ENCODE measurements at places on chromosomes 1 and 21.
A peak's percentile ranks its signal among the peaks of the same experiment; 100 is the strongest.

- DNase-seq, result peak; percentile 28
These were observed 1.9 kb downstream of the MANEAL start for GRCh38 chr1:37795340-37796125.

DNA sequence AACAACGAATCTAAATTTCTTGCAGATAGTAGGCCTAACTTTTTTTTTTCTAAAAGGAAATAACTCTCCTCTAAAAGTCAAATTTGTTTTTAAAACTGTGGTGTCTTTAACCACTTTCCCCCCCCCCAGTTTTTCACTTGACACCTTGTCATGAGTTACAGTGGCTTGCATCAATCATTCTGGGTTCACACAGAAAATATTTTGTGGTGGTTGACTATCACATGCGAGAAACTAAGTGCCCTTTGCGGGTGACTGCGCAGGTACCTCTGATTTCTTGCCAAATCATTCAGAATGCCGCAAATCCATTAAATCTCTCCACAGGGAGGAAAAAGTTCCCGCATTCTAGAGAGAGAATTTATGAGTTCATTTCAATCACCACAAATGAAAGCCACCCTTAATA is 23.8 kb upstream of the SAMSN1 start:
- DNase-seq, result no peak

DNA sequence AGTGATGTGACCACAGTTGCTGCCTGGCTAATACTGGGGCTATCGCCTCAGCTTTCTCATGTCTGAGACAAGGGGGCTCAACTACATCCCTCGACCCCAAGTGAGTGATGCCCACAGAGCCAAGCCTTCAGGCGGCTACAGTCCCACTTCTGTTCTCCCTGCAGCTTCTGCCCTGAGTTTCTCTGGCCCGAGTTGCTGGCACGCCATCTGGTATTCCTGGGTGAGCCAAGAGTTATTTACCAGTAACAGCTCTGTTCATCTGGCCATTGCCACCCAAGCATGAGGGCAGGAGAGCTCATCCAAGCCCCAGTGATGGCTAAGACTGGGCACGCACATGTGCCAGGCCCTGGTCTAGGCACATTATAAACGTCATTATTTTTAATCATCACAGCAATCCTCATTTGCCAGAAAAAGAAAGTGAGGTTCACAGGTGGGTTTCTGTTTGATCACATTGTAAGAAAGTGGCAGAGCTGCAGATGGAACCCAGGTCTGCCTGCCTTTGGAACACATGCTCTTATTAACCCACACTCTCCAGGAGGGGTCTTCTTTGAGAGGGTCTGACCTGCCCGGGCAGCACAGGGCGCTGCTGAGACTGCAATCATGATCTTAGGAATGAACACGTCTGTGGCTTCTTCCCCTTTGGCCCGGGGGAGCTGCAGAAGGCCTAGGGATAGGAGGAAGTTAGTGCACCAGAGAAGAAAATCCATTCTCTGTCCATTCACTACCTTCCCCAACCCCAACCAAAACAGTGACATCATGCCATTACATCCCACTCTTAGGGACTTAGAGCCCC is 27.5 kb downstream of the KCND3 start:
- no peak for DNase-seq

DNA sequence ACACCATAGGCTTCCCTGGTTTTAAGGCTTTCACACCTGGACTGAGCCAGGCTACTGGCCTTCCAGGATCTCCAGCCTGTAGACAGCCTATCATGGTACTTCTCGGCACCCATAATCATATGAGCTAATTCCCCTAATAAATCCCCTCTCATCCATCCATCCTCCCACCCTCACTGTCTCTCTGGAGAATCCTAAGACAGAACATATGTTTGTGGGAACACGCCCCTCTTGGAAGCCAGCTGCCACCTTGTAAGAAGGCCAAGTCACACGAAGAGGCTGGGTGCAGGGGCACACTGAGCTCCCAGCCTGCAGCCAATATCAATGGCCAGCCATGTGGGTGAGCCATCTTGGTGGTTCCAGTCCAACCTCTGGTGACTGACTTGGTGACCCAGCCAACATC is 7.4 kb downstream of the CLCC1 start:
- DNase-seq, result no peak

DNA sequence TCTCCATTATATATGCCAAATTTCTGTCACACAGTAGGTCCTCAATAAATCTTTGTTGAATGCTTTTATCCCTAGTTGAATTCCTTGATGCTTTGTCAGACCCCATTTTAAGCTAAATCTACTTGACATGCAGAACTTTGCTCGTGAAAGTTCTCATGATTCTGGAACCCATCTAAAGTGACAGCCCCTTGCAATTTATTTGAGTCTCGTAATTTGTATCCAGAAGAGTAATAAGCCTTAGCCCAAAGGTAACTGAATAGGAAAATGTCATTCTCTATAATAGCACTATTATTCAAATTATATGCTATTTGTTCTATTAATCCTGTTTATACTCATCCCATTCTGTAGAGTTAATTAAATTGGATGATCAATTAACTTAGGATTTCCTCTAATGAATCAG is 466.6 kb upstream of the OLFM3 start:
- no peak for DNase-seq

GRCh38 chr21:36717976-36718375 is 19.1 kb downstream of the SIM2 start:
- no peak for DNase-seq

DNA sequence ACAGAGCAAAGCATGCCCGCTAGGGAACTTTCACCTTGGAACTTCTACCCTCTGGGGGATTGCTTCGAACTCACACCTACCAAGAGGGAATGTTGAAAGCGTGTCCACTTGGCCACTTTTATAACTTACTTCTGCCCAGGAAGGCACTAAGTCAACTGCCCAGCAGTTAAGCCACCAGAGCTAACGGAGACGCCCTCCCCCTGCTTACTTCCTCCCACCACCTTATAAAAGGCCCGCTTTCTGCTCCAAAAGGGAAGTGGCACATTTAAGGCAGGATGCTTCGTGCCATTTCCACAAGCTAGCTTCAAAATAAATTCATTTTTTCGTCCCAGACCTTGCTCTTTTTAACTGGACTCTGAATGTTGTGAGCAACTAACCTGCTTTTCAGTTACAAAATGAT is 3.2 kb upstream of the AK2 start:
- no peak for DNase-seq

DNA sequence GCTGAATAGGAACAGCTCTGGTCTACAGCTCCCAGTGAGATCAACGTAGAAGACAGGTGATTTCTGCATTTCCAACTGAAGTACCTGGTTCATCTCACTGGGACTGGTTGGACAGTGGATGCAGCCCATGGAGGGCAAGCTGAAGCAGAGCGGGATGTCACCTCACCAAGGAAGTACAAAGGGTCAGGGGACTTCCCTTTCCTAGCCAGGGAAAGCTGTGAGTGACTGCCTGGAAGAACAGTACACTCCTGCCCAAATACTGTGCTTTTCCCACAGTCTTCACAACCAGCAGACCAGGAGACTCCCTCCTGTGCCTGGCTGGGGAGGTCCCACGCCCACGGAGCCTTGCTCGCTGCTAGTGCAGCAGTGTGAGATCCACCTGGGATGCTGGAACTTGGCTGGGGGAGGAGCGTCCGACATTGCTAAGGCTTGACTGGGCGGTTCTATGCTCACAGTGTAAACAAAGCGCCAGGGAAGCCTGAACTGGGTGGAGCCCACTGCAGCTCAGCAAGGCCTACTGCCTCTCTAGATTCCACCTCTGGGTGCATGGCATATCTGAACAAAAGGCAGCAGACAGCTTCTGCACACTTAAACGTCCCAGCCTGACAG is 14.7 kb downstream of the CR1L start:
- no peak for DNase-seq

DNA sequence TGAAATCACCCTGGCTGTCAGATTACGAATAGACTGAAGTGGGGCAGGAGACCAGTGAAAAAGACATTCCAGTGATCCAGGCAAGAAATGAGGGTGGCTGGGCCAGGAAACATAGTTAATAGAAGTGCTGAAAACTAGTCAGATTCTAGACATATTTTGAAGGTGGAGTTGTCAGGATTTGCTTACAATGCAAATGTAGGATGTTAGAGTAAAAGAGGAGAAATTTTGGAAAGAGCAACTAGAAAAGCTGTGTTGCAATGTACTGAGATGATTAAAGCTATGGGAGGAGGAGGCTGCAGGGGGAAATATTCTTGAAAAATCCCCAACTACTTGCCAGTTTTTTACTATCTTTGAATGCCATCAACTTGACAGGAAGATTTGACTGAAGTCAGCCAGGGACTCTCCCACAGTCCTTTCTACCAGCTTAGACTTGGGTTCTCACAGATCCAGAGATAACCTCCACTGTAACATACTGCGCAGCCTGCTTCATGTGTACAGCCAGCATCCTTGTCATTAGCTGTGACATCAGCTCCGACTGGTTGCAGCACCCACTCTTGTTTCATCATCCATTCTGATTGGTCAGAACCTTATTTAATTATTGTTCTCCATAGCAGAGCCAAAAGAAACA is 109.7 kb downstream of the TSEN15 start:
- DNase-seq, result no peak

DNA sequence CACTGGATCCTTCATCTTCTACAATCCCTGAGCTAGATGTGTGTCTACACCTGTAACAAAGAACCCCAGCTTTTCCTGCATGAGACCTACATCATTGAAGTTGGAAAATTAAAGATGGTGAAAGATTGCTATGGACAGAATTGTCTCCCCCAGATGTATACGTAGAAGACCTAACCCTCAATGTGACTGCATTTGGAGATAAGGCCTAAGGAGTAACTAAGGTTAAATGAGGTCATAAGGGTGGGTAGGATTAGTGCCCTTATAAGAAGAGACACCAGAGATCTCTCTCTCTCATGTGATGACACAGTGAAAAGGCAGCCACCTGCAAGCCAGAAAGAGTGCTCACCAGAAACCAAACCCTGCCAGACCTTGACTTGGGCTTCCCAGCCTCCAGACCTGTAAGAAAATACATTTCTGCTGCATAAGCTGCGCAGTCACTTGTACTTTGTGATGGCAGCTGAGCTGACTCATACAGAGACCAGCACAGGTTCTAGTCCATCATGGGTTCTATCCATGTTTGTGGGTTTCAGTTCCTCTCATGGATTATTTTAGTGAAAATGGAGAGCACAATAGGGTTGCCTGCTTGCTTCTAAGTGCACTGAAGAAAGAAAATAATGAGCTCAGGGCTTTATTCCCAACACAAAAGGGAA is 180.8 kb downstream of the TPR start:
- no peak for DNase-seq

GRCh38 chr21:31946231-31946630 is 73.4 kb downstream of the HUNK start:
- DNase-seq, result no peak

DNA sequence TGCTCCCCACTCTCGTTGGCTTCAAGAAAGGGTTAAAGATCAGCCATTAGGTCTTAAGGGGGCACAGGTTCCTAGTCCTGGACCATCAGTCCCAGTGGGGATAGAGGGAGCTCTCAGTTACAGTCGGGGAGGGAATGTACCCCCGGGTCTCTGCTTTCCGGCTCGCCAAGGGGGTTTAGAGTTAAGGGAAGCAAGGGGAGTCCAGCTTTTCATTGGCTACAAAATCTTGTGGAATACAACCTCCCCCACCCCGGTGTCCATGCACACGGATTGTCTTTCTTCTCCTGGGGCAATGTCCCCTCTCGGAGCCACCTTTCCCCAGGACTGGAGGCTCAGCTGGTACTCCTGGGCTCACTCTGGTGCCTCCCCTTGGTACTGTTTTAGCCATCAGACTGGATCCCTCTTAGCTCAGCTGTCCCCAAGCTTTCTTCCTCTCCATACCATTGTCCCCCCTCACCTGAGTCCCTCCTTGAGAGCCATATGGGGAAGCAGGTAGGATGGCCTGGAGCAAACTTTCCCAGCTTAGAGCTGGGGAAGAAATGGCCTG is at the start of gene A3GALT2:
TSS of gene A3GALT2 (minus strand) at position 480 of the 547 bp plus-strand sequence. CDS start at position 480, 0 bp downstream.
- no peak for DNase-seq

DNA sequence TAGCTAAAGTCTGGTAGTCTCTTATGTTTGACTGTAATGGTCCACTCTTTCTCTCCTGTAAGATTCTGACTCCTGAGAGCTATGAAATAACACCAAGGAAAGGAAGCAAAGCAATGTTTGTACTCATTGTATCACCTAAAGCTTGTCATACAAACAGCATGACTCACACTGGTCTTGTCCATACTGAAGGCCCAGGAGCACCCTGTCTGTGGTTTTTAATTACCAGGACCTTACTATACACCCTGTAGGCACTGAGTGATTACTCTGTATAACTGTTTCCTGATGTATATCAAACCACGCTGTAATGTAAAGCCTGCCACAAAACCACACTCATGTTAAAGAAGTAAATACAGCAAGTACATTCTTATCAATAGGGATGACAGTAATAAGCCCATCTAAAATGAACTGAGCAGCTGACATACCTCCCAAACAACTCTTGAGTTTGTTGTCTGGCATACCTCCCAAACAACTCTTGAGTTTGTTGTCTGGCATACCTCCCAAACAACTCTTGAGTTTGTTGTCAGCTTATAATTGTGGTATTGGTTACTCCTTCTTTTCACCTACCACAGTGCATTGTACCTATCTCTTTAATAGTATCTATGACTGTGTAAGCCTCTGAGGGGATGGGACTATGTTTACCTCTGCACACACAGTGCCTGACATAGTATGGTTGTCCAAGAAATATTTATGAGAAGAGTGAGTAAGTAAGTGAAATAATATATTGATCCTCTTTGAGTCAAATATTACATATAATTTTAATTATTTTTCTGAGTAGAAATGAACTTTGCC is 11.6 kb upstream of the TNFSF18 start:
- DNase-seq, result no peak

DNA sequence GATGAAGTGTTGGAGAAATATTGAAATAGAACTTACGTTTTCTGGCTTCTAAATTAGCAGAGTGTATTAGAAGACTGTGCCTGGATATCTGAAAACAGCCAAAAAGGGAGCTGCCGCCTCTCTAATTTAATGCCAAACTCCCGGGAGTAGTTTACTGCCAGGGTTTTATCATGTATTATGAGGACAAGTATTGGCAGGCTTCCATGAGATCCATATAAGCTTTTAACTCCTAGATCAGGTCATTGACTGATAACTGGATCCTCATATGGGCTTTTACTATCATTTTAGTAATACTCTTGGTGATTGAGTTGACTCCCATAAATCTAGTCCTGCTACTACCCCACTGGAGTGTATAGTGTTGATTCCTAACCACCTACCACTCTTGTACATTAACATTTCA is 178.4 kb upstream of the CXADR start:
- no peak for DNase-seq

All from activated CD4-positive, alpha-beta T cell treated with anti-CD3 and anti-CD28 coated beads, Interleukin-2, amount 50 U/mL, for 1 hour (primary cell).